ENCODE measurements at places on chromosomes 4 and X.

GRCh38 chr4:182582245-182582644 is 334.9 kb downstream of the DCTD start:
- DNase-seq = no peak

DNA sequence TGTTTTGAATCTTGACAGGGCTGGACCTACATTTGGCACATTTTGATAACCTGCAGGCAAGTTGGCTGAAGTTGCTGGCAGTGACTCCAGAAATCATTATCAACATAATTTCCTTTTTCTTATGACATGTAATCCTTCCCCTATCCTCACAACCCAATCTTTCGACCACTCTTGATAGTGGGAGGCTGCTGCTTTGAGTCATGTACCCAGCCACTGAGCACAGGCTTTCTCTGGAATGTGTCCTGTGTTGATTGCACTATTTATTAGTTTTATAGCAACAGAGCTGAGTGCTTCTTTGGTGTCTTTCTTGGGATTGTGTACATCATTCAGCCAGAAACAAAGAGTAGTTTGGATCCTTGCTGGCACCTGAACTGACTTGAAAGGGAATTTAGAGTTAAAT is 183.1 kb upstream of the LEF1 start:
- DNase-seq = no peak

GRCh38 chr4:25986807-25987206 is 72.8 kb downstream of the SMIM20 start:
- DNase-seq = no peak

DNA sequence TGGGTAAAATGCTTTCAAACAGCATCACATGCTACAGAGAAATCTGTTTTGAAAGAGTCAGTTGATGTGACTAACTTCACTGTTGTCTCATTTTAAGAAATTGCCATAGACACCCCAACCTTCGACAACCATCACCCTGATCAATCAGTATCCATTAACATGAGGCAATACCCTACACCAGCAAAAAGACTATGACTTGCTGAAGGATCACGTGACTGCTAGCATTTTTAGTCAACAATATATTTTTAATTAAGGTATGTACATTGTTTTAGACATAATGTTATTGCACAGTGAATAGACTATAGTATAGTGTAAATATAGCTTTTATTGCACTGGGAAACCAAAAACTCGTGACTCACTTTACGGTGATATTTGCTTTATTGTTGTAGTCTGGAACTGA is 200.0 kb upstream of the ARHGAP24 start:
- DNase-seq = no peak

DNA sequence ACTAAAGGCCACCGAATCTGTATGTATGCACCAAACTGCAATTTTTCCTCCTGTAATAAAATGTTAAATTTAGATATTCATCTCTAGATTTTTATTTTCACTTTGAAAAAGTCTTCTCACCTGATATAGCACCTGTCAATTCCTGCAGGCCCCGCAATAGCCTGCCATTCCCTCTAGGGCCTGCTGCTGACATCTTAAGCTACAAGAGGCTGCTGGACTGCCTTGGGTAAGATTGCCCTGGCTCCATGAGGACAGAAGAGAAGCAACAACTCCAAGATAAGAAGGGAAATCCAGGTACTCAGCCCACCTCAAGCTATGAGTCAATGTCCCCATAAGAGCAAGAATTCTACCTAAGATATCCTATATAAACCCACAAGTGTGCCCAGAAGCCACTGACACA is 230.2 kb upstream of the AGTR2 start:
- DNase-seq = no peak

DNA sequence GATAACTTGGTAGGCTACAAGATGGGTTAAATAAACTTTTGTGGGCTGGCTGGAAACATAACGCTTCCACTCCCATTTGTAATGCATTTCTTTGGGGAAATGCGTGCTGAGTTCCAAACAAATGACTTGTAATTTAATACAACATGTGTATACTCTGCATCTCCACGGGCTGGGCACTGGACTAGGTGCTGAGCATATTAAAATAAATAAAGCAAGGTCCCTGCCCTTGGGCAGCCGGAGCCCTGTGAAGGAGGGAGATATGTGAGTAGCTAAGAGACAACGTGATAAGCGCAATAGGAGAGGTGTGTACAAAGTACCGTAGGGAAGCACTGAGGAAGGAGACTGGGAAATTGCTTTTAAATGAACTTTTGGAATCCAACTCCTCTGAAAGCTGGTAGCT is 147.2 kb upstream of the RBPJ start:
- no peak for DNase-seq

DNA sequence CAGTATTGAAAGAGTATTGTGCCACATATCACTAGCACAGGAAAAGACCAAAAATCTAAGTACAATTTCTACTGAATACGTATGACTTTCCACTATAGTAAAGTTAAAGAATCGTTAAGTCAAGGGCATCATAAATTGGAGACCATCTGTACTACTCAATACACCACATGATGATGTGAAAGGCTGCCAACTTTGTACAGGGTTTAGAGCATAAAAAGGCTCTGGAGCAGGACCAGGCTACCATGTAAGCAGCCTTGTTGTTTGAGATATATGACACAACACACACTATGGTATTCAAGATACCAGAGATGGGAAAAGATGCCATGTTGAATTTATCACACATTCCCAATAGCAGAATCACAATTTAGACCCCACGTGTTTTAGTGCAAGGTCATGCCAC is 294.9 kb upstream of the TRPC5 start:
- no peak for DNase-seq

- no peak for DNase-seq
Observed at GRCh38 chrX:148385471-148385870, 114.9 kb upstream of the AFF2 start.

- no peak for DNase-seq
Observed at GRCh38 chr4:172042714-172043114, 229.5 kb downstream of the GALNTL6 start.

DNA sequence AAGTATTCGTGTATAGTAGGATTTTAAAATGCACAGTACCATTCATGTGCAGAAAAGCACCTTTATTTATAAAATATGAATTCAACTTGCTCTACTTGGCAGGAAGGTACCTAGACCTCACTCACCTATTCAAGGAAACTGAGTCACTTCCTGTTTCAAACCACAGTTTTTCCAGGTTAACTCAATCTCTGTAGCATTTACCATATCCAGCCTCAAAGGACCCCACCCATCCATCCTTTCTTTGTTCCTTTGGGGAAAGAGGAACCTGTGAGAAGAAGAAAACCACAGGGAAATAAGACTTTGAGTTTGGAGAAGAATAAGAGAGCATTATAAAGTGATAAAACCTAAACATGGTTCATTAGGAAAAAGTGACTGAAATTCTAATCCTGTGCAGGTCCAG is 250.7 kb downstream of the CBR4 start:
- no peak for DNase-seq

GRCh38 chr4:114649908-114650307 is 51.3 kb downstream of the UGT8 start:
- no peak for DNase-seq

DNA sequence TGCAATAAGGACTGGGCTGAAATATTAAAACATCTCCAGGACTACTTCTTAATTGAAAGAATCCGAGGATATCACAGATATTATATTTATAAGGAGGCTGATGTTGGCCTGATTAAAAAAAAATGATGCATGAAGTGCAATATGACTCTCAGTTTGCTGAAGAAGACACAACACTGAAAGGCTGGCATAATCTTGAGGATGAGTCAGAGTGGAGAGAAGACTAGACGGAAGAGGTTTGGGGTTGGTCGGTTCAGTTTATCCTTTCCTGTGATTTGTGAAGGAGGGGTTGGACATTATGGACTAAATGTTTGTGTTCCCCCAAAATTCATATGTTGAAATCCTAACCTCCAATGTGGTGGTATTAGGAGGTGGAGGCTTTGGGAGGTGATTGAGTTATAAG is 170.3 kb downstream of the CORIN start:
- DNase-seq = no peak

DNA sequence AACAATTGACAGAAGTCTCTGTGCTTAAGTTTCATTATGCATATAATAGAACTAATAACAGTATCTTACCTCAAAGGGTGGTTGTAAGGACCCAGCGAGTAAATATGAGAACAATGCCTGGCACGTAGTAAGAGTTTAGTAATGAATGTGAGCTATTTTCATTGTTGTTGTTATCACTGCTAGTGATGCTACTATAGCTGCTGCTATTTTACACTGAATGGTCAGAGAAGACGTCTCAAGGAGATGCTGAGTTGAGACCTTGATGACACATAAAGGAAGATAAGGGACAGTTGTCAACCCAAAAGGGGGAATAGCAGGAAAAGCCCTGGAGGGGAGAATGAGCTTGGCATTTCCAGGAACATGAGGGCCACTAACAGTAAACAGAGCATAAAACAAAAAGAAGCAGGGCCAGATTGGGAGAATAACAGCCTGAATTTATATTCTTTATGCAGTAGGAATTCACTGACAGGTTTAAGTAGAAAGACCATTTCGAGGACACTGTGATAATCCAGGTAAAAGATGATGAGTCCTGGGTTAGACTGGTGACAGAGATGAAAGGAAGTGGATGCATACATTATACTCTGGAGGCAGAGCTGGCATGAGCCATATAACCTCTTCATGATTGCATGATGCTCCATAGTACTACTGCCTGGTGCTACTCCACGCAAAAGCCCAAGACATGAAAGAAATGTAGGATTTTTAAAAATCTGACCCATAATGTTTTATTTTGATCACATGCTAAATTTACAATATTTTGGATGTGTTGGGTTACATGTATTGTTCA is 23.1 kb downstream of the ATP8A1 start:
- DNase-seq = no peak

GRCh38 chr4:109657854-109658418 is 45.3 kb downstream of the CASP6 start:
- no peak for DNase-seq

DNA sequence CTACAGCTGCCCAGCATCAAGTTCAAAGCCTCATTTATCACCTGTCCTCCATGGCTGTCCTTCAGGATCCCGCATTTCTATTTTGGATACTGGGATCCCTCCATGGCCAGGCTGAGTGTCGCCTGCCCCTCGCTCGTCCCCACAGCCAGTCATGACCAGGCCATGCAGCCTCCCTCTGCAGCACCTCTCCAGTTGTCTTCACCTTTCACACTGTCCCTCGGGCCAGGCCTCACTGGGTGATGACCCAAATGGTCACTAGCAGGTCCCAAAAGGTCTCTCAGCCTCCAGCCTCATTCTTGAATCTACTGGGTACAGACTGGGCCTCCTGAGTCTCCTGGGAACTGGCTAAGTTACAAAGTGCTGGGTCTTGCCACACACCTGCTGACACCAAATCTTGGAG is 48.7 kb upstream of the HELT start:
- DNase-seq = no peak

DNA sequence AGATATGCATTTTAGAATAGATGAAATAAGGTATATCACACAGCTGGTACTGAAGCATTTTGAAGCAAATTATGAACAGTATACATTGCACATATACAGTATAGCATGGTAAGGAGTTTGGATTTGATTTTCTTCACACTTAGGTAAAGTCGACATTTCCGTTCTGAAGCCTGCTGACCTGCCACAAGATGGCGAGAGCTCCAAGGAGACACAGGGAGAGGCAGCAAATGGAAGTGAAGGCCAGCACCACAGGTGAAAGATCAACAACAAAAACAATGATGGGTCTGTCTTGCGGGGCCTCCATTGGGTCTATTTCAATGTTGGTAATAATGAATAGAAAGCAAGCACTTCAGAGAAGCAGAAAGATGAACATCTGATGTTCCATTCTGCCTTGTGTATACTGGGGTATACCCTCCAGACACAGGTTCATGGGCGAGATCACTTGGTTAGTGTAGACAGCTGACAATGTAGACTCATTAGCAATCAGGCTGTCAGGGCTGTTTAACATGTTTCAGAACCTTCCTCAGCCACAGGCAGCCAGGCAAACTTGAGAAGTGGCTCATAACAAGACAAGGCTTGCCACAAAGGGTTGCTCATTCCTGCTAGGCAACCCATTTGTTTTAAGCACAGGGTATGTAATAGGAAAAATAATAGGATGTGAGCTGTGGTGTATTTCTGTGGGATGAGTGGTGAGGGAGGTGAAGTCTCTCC is 21.4 kb upstream of the NOX1 start:
- DNase-seq = no peak

GRCh38 chr4:113232194-113232593 is 182.7 kb downstream of the ANK2 start:
- DNase-seq = no peak

DNA sequence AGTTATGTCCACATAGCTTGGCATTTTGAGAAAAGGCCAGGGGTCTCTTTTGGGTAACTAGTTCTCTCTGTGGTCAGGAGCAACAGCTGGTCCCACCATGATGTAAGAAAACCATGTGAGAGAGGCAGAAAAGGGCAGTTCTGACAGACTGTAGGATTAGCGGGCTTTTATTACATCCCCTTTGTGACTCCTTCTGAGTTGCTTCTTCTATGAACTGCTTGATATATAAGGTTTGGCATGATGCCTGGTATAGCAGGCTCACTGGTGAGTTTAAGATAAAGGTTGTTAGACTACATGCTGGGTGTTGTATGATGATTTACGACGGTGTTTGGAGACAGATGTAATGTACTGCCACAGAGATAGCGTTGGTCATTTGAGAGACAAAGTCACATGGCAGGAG is 2308.1 kb upstream of the AGA start:
- no peak for DNase-seq

GRCh38 chr4:182083671-182084410 is 159.4 kb upstream of the TENM3 start:
- DNase-seq = no peak

DNA sequence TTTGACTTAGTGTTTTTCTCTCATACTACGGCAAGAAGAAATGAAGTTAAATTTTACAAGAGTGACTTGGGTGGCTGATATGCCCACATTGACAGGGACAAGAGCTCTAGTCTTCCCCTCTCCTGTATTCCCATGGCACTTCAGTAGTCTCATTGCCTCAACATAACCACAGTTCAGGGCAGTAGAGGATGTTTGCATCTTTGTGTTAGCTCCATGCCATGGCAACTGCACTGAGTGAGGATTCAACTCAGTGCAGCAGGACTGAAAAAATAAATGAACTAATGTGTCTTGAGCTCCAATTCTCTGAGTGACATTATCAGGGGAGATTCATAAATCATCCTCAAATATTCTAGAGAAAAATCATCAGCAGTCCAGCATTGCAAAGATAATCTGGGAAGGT is 78.8 kb downstream of the TET2 start:
- no peak for DNase-seq

Measured in tibial nerve (tissue), 4 donors.